ENCODE measurements at places on chromosomes 5 and 9.

DNA sequence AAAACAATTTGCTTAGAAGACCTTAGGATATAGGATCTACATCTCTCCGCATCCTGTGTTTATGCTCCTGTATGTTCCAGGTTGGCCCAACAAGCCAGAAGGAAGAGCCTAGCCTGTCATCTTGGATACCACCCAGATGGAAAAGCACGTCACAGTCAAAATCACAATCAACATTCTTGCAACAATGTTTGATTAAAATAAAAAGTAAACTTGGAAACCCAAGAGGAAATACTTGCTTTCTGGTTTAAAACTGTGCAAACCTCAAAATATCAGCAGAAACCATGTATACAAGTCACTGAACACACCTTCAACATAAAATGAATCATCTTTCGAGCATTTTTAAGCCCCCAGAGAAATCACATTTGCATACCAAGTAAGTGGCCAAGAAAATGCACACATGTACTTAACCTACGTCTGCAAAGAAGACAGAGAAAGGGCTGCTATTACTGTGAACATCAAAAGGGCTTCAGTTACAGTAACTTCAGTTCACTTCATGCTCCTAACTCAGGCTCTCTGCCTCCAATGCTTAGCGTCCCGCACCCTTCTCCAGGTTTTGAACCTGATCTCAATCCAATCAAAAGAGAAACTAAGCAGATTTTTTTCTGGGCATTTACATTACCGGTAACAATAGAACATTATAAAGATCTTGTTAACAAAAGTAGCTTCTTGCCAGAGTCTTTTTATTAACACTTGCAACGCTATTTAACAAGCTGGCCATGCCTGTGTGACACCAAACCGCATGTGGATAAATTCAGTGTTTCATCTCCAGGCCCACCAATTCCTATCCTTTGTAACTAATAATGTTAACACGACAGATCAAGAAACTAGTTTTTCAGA lies 1.3 kb downstream of the ENC1 start:
- no peak for DNase-seq

- no peak for DNase-seq
Observed at GRCh38 chr9:130092910-130093309, 39.2 kb downstream of the GPR107 start.

DNA sequence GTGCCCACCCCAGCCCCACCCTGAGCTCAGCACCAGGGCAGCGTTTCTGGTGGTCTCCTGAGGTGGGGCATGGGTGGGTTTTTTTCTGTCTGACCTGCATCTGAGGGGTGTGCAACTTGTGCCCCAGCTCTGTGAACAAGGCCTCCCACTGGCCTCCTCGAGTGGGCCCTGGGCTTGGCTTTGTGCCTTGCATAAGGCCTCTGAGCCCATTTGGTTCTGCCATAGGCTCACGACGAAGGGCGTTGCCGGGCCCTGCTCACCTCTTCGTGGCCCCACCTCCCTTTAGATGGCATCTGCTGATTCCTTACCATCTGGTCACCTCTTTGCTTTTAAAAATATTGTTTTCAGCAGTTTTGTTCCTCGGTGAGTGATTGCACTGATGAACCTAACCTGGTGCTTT lies 127.1 kb upstream of the COL5A1 start:
- DNase-seq: no peak

GRCh38 chr9:106634183-106634582 lies 228.8 kb upstream of the ZNF462 start:
- no peak for DNase-seq

- DNase-seq: no peak
Observed at GRCh38 chr5:542319-543311, 18.4 kb upstream of the SLC9A3 start.

- no peak for DNase-seq
Observed at GRCh38 chr9:7228726-7229125, 471.0 kb downstream of the KDM4C start.

DNA sequence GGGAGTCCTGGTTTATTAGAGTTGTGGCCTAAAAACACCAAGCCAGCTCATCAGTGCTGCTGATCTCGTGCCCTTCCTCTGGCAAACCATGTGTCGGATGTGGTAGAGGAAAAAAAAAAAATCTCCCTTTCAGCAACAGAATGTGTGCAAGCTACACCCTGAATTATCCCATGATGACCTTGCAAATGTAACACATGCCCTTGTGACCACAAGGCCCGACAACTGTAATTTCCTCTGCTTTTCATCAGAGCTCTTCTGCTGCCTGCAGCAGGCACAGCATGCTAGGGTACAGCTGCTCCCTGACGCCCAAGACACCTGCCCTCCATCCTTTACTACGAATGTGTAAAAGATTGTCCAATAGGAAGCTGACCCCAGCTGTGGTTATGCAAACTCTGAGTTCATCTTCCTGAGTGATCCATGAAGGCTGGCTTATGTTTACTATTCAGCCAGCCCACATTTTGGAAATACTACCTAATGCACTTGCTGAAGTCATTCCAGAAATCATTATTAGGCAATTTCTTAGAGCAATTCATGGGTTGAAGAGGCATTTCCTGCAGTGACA lies 14.6 kb upstream of the BNC2 start:
- DNase-seq: no peak

GRCh38 chr5:169656125-169656901 lies 19.2 kb downstream of the DOCK2 start:
- no peak for DNase-seq

GRCh38 chr5:92369587-92369986 lies 986.5 kb upstream of the ARRDC3 start:
- DNase-seq: no peak

GRCh38 chr9:122453677-122454135 lies 24.0 kb downstream of the OR1J1 start:
- no peak for DNase-seq

- no peak for DNase-seq
Observed at GRCh38 chr9:117234103-117234502, 180.8 kb downstream of the ASTN2 start.

- no peak for DNase-seq
Observed at GRCh38 chr5:151182976-151183375, 25.4 kb upstream of the ANXA6 start.

- no peak for DNase-seq
Observed at GRCh38 chr9:87885484-87886189, 3.0 kb downstream of the SPATA31E1 start.

DNA sequence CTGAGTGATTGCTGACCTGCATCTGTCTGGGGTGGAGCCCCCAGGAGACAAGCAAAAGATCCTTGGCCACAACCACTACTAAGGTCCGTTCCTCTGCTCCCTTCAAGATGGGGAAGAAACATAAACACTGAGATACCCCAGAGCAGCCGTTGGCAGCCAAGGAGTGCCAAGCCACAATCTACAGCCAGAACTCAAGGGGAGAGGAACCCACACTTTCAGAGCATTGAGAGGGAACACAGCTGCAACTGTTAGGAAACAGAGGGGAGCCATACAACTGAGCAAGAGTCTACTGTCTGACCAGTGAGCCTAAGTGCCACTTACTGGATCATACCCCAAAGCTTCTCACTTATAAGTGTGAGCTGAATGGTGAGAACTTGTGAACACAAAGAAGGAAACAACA lies 44.6 kb upstream of the ADRB2 start:
- DNase-seq: no peak

DNA sequence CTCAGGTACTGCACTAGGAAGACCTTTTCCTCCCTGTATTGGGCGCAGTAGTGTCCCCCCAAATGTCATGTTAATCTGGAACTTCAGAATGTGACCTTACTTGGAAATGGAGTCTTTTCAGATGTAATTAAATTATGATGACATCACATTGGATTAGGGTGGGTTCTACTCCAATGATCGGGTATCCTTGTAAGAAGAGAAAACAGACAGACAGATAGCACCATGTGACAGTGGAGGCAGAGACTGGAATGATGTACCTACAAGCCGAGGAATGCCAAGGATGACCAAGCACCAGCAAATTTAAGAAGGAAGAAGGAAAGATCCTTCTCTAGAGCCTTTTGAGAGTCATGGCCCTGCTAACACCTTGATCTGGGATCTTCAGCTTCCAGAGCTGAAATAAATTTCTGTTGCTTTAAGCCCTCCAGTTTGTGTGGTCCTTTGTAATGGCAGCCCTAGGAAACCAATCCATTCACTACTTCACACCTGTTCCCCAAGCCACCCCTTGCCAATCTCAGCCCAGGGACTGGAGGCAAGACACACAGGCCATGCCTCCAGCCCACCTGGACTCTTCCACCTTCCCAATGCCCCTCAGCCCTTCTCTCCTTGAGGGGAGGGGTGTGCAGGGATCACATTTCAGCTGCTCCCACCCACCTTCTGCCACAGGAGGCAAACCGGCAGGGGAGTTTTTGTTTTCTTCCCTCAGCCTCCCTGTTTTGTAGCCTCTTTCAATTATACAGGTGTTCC lies 1.6 kb downstream of the CCNJL start:
- peak; percentile 12 for DNase-seq

GRCh38 chr9:29648601-29649000 lies 2075.3 kb upstream of the C9orf72 start:
- DNase-seq: no peak

DNA sequence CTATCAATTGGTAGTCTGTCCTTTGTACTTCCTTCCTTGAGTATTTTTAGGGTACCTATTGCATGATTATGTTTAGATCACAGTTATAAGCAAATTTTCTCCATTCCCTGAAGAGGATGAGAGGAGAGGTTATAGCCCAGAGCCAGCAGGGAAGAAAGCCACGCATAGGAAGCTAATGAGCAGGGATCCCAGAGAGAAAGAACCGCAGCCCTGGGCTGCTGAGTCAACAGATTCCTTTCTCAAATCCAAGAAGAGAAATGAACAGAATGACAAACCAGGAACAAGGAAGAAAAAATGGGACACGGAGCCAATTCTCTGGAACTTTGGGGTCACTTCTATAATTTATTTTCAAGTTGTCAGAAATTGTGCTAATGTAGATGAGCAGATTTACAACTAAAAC lies 284.5 kb downstream of the RFX3 start:
- peak; percentile 46 for DNase-seq

DNA sequence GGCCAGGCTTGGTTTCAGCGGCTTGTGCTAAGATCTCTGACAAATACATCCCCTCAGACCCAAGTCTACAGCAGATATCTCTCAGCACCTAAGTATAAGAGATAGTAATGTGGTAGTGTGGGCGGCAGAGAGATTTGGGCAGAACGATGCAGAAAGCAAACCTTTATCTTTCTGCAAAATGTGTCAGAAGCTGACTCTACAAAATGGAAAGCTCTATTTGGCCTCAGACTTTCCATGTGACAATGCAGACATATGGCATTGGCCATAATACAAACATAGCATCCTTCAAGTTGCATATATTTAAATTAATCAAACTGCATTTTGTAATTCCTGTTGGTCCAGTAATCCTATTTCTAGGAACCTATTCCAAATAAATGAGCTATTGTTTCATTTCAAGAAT lies 102.5 kb upstream of the RAI14 start:
- no peak for DNase-seq

DNA sequence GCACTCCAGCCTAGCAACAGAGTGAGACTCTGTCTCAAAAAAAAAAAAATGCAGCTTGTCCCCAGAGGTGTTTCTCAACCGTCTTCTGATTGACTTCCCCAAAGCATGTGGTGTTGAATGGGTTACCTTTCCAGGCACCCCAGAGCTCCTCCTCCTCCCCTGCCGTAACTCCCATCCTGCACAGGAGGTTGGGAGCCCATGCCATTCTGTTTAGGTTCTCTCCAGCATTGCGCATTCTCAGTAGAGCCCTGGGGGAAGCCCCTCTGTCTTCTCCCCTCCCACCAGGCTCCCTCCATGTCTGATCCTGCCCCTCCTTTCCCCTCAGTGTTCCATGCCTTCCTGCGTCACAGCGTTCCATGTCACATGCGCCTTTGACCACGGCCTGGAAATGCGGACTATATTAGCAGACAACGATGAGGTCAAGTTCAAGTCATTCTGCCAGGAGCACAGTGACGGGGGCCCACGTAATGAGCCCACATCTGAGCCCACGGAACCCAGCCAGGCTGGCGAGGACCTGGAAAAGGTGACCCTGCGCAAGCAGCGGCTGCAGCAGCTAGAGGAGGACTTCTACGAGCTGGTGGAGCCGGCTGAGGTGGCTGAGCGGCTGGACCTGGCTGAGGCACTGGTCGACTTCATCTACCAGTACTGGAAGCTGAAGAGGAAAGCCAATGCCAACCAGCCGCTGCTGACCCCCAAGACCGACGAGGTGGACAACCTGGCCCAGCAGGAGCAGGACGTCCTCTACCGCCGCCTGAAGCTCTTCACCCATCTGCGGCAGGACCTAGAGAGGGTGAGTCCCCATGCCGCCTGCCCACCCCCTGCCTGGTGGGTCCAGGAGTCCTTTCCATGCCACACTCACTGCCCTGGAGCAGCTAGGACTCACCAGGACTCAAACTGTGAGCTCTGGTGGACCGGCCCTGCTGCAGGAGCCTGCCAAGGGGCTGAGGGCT lies 40.6 kb downstream of the JADE2 start:
- no peak for DNase-seq

DNA sequence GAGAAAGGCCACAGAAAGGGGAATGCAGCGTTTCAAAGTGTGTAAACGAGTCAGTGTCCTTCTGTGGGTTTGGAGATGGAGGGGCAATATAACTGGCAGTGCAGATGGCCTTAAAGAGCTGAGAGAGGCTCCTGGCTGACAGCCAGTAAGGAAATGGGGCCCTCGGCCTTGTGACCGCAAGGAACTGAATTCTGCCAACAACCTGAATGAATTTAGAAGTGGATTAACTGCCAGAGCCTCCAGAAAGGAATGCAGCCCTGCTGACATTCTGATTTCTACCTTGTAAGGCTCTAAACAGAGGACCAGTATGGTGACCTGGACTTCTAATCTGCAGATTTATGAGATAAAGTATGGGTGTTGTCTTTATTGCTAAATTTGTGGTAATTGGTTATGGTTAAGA lies 17.5 kb upstream of the NREP start:
- peak; percentile 74 for DNase-seq

DNA sequence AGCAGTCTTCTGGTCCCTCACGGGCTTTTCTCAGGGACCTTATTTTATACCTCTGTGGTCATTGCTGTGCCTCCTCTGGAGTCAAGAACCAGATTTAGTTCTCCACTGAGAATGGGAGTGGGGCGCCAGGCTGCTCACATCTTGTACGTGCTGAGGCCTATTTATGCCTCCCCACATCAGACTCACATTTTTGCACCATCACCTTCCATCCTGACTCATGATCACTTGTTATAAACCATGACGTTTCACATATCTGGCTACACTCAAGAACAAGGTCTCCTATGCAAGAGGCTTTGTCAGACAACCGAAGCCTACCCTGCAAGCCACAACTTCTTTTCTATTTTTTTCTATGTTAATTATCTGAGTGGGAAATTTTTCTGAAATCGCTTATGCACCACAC lies 10.7 kb downstream of the PRUNE2 start:
- no peak for DNase-seq

DNA sequence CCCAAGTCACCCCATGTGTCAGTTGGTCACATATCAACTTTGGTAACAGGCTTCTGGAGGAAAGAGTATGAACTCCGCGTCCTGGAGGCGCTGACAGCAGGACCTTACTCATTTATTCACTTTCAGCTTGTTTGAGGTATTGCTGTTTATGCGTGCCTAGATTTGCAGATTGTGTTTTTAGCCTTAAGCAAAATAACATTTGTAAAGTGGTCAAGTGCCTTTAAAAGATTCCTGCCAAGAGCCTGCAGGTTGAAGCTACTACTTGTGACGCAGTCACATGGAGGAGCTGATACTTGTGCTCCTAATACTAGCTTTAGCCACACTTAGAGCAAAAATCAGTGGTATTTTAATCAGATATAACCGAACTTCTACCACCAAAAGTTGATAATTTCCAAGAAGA lies 351.3 kb downstream of the ADGRV1 start:
- DNase-seq: no peak

Data from neural progenitor cell (in vitro differentiated cells).